ENCODE measurements at places on chromosomes 16 and 17.

- no peak for DNase-seq
These were observed 88.2 kb downstream of the IRF8 start for GRCh38 chr16:85986931-85987749.

DNA sequence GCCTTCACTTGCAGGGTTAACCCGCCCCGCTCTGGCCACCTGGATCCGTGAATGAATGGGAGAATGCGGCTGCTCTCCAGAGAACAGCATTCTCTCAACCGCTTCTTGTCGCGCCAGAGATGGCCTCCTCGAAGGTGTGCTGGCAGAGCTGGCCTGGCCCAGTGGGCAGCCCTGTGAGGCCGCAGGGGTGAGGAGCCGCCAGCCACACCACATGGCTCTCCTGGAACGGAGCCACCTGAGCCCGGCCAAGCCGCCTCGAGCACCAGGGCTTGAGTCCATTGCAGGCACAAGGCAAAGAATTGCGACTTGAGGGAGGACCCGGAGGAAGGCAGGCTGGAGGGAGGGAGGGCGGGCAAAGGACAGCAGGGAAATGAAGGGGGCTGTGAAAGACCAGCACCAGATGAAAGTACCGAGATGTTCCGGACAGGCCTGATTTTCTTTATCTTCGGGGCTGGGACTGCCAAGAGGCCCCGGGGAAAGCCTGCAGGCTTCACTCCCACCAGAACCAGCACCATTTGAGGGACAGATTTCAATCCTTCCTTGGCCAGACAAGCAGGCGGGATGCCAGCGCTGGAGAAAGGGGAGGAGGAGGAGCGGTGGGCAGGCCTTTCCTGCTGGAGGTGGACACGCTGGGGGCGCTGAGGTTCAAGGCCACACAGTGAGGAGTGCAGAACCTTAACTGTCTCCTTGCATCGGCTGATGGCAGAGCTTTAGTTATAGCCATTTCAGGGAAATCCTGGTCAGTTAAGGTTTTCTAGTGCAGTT lies 69.4 kb downstream of the MRC2 start:
- no peak for DNase-seq

DNA sequence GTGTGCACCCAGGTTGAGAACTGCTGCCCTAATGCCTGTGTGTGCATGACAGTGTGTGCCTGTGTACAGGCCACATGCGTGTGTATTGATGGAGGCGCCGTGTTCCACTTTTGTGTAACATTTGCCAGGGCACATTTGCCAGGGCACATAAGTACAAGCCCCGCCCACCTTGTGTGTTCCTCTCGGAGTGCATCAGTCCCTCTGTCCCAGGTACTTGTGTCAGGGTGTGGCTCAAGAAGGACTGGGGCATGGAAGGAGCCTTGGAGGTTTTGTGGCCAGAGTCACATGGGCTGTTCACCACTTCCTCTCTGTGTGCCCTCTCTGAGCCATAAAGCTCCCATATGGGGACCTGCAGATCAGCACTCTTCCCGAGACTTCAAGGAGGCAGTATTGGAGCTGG lies 73.9 kb downstream of the MRM1 start:
- no peak for DNase-seq

DNA sequence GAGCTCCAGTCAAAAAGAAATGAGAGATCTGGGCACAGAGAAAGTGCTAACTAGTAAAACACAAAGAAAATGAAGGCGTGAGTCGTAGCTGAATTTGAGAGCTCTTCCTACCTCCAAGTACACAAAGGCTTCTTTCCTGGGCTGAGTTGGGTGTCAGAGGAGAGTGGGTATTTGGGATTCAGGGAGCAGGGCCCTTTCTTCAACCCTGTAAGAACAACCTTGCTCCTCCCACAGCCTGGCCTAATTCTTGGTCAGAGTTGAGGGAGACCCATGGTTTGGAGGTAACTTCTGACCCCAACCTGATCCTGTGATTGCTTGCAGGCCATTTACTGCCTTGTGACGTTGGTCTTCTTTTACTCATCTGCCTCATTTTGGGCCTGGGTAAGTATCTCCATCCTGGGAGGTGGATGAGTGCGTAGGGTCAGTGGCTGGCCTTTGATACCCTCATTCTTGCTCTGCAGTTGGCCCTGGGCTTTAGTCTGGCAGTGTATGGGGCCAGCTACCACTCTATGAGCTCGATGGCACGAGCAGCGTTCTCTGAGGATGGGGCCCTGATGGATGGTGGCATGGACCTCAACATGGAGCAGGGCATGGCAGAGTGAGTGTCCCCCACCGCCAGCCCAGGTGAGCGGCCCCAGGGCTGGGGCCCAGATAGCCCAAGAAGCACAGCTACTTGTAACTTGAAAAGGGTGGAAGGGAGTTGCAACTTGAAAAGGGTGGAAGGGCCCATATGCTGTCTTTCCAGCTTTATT lies 1.3 kb downstream of the TMEM208 start:
- DNase-seq, result no peak

DNA sequence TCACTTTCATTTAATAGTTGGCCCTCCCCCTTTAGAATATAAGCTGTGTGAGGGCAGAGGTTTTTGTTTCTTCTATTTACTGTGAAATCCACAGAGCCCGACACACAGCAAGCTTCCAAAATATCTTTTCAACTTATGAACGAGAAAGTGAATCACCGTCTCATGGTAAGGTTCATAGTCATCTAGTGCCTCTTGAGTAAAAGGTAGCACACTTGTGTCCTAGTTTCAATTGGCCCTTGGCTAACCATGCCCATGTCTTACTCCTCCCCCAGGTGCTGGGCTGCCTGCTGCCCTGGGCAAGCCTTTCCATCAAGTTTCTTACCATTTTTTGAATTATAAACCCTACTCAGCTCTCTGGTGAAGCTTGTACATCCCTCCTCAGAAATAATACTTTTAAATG lies 12.4 kb upstream of the GP2 start:
- DNase-seq, result no peak

DNA sequence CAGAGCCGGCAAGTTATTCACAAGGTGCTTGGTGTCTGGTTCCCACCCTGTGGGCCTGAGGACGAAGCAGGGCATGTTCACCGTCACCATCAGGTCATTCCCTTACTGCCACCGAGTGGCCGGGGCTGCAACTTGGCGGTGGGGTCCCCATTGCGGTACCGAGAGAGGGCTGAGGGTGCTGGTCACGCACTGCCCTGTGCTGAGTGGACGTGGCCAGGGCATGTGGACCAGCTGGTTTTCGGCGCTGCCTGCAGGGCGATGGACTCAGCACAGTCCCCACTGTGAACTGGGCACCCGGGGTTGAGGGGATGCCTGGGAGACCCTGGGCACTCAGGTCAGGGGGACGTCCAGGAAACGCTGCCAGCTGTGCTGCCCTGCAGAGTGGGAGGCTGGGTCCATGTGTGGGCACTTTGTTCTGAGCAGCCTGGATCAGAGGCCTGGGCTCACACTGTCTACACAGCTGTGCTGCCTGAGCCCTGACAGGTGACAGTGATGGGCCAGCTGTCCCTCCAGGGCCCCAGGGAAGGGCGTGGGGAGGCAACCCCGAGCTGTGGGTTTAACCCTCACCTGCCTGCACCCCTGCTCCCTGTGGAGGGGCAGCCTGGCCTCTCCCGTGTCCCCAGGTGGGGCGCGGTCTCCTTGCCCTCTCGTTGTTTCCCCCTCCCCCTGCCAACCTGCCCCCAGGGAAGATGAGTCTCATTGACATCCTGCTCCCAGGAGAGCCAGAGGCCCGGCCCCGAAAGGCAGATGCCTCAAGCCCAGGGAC lies 39.3 kb upstream of the GNG13 start:
- no peak for DNase-seq

DNA sequence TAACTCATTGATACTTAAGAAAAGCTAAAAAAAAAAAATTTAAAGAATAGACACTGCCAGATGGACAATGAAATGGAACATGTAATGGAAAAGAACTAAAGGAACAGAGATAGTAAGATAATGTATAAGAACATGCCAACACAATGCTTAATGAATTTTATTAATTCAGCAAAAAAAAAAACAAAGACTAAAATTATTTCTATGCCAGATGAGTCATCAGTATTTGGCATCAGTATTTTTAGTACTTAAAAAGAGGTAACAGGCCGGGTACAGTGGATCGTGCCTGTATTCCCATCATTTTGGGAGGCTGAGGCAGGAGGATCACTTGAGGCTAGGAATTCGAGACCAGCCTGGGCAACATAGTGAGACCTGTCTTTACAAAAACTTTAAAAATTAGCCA lies 168.5 kb downstream of the CYB561 start:
- no peak for DNase-seq

- no peak for DNase-seq
These were observed 79.8 kb upstream of the TBC1D3K start for GRCh38 chr17:37844158-37844976.

DNA sequence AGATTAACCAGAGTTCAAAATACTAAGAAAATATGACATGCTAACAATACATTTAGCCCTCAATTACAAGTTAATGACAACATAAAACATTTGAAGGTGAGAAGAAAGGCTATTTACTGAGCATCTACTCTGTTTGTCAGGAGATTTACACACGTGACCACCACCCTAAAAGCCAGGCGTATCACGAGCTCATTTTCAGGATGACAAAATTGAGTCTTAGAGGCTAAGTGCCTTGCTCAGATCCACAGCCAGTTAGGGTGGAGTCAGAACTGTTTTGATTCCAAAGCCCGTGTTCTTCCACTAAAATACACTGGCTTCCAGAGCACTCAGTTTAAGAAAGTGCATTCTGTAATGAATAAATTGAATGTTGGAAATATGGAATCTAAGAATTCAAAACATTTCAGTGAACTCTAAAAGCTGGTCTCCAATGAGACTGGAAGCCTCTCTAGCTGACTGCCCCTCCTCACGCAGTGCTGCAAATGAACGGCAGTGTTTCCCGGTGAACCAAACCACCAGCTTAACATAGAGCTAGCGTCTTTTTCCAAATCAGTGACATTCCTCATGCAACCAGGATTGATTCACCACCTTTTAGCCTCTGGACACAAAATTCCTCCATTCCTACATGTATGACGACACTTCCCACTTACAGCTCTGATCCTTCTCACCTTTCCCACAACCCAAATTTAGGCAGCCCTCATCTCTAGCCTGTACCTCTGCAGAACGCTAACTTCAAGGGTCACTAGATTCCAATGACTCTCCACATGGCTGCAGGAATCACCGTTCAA lies 5.9 kb downstream of the ZDHHC7 start:
- DNase-seq, result no peak

GRCh38 chr17:42458497-42459255 lies at the start of gene ATP6V0A1:
Gene ATP6V0A1, plus strand, starts transcription at chr17:42458878. Its CDS starts 2,017 bp downstream, at chr17:42460895.
- DNase-seq, result peak; percentile 94

DNA sequence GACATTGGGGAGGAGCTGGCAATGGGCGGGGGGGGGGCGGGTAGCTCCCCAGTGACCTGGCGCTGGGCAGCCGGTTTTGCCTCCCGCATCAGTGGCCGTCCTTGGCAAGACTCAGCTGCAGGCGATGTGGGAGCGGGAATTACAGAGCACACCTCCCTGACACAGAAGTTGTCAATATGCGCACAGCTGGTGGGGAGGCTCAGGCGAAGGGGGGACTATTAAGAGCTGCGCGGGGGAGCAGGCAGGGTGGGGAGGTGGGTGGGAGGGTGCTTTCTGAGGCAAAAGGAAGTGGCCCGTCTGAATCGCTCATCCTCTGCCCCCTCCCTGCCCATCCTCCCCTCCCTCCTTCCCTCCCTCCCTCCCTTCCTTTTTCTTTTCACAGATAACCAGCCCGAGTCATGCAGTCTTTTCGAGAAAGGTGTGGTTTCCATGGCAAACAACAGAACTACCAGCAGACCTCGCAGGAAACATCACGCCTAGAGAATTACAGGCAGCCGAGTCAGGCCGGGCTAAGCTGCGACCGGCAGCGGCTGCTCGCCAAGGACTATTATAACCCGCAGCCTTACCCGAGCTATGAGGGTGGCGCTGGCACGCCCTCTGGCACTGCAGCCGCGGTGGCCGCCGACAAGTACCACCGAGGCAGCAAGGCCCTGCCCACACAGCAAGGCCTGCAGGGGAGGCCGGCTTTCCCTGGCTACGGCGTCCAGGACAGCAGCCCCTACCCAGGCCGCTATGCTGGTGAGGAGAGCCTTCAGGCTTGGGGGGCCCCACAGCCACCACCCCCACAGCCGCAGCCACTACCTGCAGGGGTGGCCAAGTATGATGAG lies 44.0 kb downstream of the SREBF1 start:
- DNase-seq, result no peak

- DNase-seq, result no peak
These were observed 1.8 kb upstream of the APRT start for GRCh38 chr16:88813269-88814143.

GRCh38 chr17:3977387-3977786 lies 13.2 kb upstream of the ATP2A3 start:
- DNase-seq, result no peak

Measured in NCI-H146 (cell line).